ENCODE measurements at places on chromosomes 1 and 21. TPM values are rescaled to one million over a fixed set of nuclear protein-coding genes. Genes with fewer than 3 reads are reported as not detected.

CAPN8 gene
- not detected for total RNA-seq

LCE1A gene
- total RNA-seq, result not detected

C1orf53 gene
- 4.3 TPM for total RNA-seq

ECM1 gene
- total RNA-seq, result 5.0 TPM

CLEC20A gene
- total RNA-seq, result not detected

PTGER3 gene
- total RNA-seq, result 0.29 TPM

DNA sequence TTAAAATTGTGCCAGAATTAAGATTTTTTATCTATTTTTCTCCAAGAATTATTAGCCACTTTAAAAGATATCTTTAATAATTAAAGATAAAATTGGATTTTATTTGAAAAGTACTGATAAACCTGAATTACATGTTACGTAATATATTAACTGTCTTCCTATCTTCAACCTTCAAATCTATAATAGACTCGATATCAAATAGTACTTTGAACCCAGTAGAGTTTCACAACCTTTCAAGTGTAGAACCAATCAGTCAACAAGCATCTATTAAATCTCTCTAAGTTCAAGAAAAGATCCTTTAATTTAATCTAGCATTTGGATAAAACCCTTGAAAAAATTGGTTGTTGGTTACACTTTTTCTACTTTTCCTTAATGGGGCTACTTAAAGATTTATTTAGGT lies 271.4 kb downstream of the GPR52 start:
- no peak overlapping the region for H3K27ac ChIP-seq
- no peak overlapping the region for H3K4me3 ChIP-seq
- H3K27me3 ChIP-seq, result no peaks in the 10 kb centered on the region

GRCh38 chr1:182786223-182786994 lies 3.2 kb upstream of the NPL start:
- no peaks in the 10 kb centered on the region for H3K36me3 ChIP-seq
- no peak overlapping the region for H3K4me3 ChIP-seq
- peaks cover 25% of the 10 kb centered on the region for H3K27me3 ChIP-seq
- H3K27ac ChIP-seq, result no peak overlapping the region
- peaks cover 16% of the 10 kb centered on the region for H3K4me1 ChIP-seq
- DNase-seq, result peak; percentile 57

DNA sequence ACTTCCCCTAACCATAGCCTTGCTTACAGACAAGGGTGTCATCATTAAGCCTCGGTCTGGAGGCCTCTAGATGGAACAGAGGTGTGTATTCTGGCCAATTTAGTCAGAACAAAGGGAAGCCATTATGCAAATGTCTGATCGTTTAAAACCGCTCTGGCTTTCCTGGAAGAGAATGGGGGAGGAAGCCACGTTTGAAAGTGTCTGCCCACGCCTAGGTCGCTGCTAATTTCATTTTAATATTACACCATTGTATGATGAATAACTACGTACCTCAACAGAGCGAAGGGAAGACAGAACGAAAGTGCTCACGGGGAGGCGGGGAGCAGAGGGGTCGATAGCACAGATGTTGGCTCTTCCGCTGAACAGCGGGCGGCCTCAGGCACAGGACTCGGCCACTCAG lies 41.1 kb upstream of the CSF3R start:
- H3K27me3 ChIP-seq, result no peaks in the 10 kb centered on the region
- H3K36me3 ChIP-seq, result no peaks in the 10 kb centered on the region
- H3K4me1 ChIP-seq, result peaks cover 3% of the 10 kb centered on the region
- H3K27ac ChIP-seq, result no peak overlapping the region
- DNase-seq, result no peak
- no peak overlapping the region for H3K4me3 ChIP-seq

DNA sequence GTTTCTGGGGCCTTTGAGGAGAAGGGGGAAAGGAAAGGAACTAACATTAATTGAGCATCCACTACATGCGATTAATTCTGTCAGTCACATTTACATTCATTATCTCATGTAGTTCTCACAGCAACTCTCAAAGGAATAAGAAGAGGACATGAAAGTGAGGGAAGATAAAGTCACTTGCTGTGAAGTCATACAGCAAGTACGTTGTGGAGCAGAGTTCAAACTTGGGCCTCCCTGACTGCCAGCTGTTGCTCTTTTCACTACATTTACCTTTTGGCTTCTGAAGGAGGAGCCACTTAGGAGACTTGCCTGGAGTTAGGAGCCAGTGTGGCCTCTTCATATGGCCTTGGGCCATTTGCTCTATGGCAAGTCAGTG lies 6.2 kb downstream of the ZNF691 start:
- peaks cover 6% of the 10 kb centered on the region for H3K4me1 ChIP-seq
- no peaks in the 10 kb centered on the region for H3K27me3 ChIP-seq
- no peak for DNase-seq
- peaks cover 55% of the 10 kb centered on the region for H3K36me3 ChIP-seq
- H3K27ac ChIP-seq, result no peak overlapping the region

DNA sequence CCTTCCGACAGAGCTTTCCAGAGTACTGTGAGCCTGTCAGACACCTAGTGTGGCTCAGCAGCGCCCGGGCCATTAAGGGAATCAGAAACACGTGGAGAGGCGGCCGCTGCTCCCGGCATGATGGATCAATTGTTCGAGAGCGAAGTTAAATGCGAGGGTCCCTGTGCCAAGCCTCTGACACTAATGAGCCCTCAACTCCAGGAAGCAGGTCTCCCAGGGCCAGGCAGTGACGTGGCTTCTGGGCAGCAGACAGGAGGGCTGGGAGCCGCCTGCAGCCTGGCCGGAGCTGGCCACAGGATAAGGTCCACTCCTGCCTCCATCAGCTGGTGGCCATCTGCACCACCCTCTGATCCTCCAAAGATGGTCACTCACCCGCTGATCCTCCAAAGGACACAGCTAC lies 67.5 kb upstream of the CLDN14 start:
- H3K27ac ChIP-seq, result no peak overlapping the region
- H3K4me1 ChIP-seq, result peaks cover 26% of the 10 kb centered on the region
- H3K4me3 ChIP-seq, result no peak overlapping the region
- H3K36me3 ChIP-seq, result no peaks in the 10 kb centered on the region
- no peak for DNase-seq

DNA sequence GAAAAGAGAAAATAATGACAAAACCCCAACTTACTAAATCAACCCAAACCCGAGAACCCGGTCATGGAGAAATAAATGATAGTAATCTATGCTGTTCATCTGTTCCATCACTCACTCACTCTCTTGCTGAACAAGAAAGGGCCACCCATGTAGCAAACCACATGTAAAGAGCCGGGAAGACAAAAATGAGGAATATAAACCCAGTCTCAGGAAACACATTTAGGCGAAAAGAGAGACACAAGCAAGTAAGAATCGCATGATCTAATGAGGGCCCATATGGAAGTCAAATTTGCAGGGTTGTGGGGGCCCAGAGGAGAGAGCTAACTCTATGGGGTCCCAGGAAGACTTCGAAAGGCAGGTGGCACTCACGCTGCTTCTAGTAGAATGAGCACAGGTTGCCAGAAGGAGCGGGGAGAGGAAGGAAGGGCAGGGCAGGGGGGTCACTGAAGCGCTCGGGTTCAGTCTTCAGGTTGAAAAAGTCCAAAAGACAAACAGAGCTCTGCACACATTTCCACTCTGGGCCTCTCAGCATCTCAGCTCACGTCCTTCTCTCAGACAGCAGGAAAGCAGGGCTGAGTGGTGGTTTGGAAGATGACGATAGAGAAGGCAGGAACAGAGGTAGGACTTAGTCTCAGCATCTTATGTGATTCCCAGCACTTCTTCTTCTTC lies 142.9 kb upstream of the KRTAP19-8 start:
- no peak overlapping the region for H3K27ac ChIP-seq
- H3K4me1 ChIP-seq, result peaks cover 4% of the 10 kb centered on the region
- DNase-seq, result no peak
- no peaks in the 10 kb centered on the region for H3K27me3 ChIP-seq
- H3K36me3 ChIP-seq, result peaks cover 25% of the 10 kb centered on the region
- H3K4me3 ChIP-seq, result no peak overlapping the region

DNA sequence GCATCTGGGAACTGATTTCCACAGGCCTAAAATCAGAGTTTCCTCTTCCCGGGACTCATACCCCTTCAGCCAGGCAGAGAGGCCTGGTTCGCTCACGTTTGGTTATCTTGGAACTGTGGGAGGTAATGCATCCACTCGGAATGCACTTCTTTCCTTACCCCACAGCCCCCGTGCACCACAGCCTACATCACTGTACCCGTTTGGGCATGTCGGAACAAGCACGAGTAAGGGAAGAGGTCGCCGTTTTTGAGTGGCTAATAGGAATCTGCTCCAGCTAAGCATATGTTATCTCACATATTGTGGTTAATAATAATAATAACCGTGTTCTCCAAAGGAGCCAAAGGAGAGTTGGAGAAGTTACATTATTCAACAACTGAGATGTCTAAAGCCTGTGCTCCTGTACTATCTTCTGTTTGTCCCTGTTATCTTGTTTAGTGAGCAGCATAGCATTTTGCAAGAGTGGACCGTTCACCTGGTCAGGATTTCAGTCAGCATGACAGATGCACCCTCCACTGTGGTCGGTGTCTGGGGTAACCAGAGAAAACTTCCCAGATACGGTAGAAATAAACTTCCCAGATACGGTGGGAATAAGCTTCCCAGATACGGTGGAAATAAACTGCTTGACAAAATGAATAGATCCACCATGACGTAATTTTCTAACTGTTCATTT lies 198.6 kb downstream of the SDCCAG8 start:
- H3K27me3 ChIP-seq, result no peaks in the 10 kb centered on the region
- H3K27ac ChIP-seq, result peak overlapping the region; percentile 5
- peaks cover 10% of the 10 kb centered on the region for H3K36me3 ChIP-seq
- H3K4me3 ChIP-seq, result no peak overlapping the region
- no peak for DNase-seq
- H3K4me1 ChIP-seq, result peaks cover 4% of the 10 kb centered on the region

DNA sequence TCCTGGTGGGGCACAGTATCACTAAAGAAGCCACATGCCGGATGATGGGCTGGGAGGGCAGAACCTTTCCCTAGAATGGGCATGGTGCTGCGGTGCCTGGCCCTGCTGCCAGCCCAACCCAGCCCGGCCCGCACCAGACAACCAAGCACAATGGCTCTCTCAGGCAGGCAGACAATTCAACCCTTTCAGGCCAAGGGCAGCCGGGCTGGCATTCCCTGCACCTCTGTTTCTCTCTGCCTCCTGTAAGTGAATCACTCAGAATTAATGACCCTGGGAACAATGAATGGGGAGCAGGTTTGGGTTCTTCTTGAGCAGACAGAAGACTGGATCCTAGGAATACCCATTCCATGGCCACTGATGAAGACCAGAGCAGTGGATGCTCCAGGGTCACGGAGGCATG lies 41.0 kb upstream of the IFFO2 start:
- DNase-seq, result no peak
- H3K27me3 ChIP-seq, result no peaks in the 10 kb centered on the region
- no peak overlapping the region for H3K4me3 ChIP-seq
- H3K4me1 ChIP-seq, result no peaks in the 10 kb centered on the region

DNA sequence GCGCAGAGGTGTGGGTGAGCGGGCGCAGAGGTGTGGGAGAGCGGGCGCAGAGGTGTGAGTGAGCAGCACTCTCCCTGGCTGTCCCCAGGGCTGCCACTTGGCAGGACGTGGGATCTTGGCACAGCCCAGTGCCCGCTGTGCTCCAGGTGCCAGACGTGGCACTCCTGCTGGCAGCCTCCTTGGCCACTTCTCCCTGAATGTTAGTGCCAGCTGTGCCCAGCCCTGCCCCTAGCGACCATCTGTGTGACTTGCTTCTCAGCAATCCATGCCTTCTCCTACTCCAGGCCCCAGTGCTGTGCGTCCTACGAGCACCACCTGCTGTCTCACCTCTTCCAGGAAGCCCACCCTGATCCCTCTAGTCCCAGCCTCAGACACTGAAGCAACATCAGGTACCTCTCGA lies 30.5 kb downstream of the KRTAP10-1 start:
- H3K27me3 ChIP-seq, result no peaks in the 10 kb centered on the region
- no peaks in the 10 kb centered on the region for H3K4me1 ChIP-seq
- H3K36me3 ChIP-seq, result peaks cover 4% of the 10 kb centered on the region
- no peak for DNase-seq

DNA sequence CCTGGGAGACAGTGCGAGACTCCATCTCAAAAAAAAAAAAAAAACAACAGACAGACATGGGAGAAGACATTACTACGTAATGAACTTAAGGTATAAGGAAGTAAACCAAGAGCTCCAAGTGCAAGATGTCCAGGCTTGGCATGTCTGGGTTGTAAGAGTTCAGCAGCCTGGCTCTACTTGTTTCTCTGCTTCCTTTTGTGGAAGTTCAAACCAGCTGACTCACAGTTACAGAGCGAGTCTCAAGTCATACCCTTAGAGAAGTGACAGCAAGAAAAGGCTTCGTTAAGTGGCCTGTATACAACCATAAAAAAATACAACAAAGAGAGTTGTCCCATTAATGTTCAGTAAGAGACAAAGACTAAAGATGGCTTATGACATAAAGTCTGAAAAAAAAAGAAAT lies 1.3 kb downstream of the RIT1 start:
- no peaks in the 10 kb centered on the region for H3K27me3 ChIP-seq
- H3K27ac ChIP-seq, result peak overlapping the region; percentile 21
- no peak for DNase-seq
- peaks cover 13% of the 10 kb centered on the region for H3K4me1 ChIP-seq

- H3K27ac ChIP-seq, result peak overlapping the region; percentile 30
- H3K4me3 ChIP-seq, result no peak overlapping the region
- no peak for DNase-seq
- peaks cover 23% of the 10 kb centered on the region for H3K4me1 ChIP-seq
- peaks cover 9% of the 10 kb centered on the region for H3K36me3 ChIP-seq
These were observed 22.9 kb downstream of the DYRK1A start for GRCh38 chr21:37389456-37389855.

GRCh38 chr1:242025681-242026080 lies 26.8 kb upstream of the MAP1LC3C start:
- H3K4me3 ChIP-seq, result no peak overlapping the region
- peaks cover 2% of the 10 kb centered on the region for H3K27me3 ChIP-seq
- H3K27ac ChIP-seq, result no peak overlapping the region
- DNase-seq, result no peak

DNA sequence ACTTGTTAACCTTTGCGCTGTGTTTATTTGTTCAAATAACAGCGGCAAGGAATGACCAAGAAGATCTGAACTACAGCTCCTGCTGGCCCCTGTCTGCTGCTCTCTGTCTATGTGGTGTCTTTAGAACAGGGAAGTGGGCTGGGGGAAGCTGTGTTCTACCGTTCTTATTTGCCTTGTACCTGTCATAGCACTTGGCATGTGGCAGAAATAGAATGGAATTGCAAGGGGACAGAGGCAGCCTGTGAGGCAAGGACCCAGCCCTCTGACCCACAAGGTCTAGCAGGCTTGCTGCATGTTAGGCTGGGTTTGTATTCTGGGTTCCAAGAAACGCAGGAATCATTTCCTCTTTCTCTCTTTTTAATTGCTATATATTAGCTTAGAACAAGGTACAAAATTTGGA lies 20.7 kb downstream of the HMGCS2 start:
- no peak overlapping the region for H3K27ac ChIP-seq
- peaks cover 10% of the 10 kb centered on the region for H3K36me3 ChIP-seq
- no peak overlapping the region for H3K4me3 ChIP-seq
- no peak for DNase-seq
- H3K4me1 ChIP-seq, result peaks cover 16% of the 10 kb centered on the region

All from mesothelial cell of epicardium (in vitro differentiated cells).